ENCODE measurements at places on chromosomes 1 and 21.

GRCh38 chr1:211742272-211742671, 66.9 kb upstream of the NEK2 start:
- no peak for DNase-seq

GRCh38 chr1:204042516-204042915, 30.4 kb upstream of the SOX13 start:
- no peak for DNase-seq

DNA sequence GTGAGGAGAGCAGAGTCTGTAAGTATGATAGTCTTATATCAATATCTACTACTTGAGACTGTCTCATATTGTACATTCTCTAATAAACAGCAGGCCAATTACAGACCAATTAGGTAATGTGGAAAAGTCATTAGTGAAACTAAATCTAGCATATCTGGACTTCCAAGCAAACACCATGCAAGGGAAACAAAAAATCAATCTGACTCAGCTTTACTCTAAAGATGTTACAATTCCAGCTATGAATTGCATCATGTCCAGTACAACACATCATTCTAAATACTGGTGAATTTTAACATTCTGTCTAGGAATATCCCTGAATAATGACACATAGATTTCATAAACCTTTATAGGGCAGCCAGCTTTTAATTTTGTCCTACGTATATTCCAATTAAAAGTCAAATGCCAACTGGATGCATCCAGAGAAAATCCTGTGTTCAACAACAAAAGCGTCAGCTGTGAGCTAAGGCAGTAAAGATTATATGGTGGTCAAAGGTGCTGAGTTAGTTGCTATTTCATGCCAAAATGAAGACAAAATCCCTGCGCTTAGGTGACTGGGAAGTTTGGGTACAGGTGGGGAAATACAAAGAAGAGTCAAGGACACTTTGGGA, 159.3 kb downstream of the TTLL7 start:
- DNase-seq = no peak

GRCh38 chr1:25641931-25642573, 25.5 kb downstream of the MAN1C1 start:
- no peak for DNase-seq

DNA sequence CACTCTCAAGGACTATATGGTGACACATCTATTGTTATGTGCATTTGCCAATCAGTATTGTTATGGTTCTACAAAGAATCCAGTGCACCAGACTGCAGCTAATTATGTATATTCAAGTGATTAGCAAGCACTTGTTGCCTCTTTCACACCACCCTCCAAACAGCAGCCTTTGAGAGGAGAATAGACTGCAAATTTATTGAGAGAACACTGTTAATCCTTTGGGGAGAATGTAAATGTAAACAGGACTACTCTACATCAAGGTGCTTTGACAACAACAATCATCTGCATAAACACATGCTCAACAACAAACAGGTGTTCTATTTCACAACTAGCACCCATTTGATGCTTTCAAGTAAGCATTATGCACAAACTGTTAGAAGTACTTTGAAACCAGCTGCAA, 117.4 kb downstream of the AKT3 start:
- DNase-seq = no peak

- DNase-seq = no peak
Measured at GRCh38 chr1:5725855-5726585, 266.2 kb downstream of the NPHP4 start.

DNA sequence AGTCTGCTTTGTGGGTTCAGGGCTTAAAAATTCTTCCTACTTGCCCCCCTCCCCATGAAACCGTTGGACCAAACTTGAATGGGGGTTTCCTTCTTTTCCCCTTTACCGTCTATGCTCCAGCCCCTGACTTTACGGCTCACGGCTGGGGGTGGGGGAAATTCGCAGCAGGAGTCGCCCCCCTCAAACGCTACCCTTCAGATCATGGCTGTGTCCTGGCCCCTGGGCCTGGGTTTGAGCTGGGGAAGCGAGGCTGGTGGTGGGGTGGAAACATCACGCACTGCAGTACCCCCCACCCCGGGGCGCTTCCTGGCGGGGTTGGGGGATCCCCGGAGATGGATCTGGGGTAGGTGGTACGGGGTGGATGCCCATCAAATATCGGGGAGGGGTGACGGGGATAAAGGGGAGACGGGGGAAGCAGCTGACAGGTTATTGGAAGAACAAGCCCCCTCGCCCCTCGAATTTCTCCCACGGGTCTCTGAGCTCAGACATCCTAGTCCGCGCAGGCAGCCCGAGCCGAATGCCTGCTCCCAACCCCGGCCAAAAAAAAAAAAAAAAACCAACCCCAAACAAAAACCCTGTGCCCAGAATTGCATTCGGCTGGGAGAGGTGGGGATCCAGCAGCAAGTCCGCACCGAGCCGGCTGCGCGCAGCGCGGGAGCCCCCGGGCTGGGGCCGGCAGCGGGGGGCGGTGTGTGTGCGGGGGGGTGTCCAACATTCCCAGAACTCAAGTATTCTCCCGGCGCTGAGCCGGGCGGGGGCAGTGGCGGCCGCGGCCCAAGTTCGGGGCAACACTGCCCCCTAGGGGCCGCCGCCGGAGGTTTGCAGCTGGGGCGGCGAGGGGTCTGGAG, 59.0 kb upstream of the ACOT11 start:
- DNase-seq = peak; percentile 65

- DNase-seq = no peak
Measured at GRCh38 chr1:244447024-244447423, 4.7 kb downstream of the ADSS2 start.

GRCh38 chr1:24955161-24955560, 25.1 kb upstream of the RUNX3 start:
- peak; percentile 60 for DNase-seq

DNA sequence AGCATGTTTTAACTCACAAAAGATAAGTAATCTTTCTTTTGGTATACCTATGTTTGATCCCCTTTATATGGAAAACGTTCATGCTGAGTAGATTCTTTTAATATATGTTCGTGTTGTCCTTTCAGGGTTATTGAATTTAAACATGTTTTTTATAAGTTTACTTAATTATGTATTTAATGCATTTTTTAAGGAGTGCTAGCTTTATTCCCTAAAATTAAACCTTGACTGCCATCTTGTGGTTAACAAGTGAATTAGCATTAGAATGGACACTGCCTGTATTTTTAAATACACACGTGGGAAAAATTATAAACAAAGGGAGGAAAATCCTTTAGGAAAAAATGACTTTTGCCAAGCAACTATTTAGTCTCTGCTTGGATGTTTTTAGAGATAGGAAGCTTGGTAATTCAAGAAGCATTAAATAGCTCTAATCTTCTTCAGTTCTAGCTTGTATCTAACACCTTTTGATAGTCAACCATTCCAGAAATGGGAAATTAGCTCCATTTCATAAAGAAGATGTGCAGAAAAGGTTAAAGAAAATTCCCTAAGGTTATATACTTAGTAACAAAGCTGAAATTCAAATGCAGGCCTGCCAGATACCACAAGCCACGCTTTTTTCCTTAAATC, 43.0 kb downstream of the UBE2U start:
- DNase-seq = no peak

GRCh38 chr1:172778456-172779455, 119.9 kb downstream of the FASLG start:
- no peak for DNase-seq

DNA sequence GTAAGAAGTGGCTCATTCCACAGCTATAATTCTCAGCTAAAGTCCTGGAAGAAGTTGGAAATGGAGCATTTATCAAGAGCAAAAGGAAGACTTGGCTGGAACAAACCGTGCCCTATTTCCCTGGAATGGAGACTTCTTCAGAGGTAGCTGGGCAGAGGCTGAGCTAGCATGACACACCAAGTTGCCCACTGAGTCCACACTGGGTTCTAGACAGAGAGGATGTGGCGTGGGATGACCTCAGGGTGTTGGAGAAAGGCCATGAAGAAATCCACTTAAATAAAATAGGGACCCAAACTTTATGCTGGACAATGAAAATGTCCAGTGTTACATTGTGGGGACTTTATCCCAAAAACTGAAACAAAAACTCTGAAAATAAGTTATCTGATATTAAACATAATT, 116.2 kb downstream of the KCNJ6 start:
- DNase-seq = no peak

DNA sequence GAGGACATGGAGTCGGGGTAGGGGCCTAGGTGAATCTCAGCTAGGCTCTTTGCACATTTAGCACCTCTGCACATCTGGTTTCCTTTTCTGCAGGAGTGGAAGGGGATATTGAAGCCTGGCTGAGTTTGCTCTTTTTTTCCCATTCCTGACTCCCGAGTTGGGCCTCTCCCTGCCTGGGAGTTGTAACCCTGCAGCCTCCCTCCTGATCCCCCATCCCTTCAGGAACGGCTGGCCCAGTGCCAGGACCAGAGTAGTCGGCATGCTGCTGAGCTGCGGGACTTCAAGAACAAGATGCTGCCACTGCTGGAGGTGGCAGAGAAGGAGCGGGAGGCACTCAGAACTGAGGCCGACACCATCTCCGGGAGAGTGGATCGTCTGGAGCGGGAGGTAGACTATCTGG, 836 bp downstream of the OLFML3 start:
- no peak for DNase-seq

DNA sequence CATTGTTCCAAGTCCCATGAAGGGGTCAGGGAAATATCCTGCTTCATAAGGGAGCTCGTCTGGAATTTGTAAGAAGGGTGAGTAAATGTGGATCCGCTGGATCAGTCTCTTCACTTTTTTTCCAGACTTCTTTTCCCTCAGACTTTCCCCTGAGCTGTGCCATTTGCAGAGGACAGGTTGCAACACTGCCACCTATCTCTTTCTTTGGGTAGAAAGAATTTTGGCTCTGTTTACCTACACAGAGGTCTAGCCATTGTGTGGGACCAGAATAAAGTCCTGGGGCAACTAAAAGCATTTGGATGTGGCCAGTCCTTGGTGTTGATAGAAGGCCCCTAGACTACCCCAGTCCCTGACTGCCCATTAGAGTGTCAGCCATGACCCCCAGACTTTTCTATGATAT, 1146.7 kb upstream of the PRMT6 start:
- no peak for DNase-seq

GRCh38 chr1:28064064-28064463, 24.3 kb downstream of the EYA3 start:
- DNase-seq = no peak

DNA sequence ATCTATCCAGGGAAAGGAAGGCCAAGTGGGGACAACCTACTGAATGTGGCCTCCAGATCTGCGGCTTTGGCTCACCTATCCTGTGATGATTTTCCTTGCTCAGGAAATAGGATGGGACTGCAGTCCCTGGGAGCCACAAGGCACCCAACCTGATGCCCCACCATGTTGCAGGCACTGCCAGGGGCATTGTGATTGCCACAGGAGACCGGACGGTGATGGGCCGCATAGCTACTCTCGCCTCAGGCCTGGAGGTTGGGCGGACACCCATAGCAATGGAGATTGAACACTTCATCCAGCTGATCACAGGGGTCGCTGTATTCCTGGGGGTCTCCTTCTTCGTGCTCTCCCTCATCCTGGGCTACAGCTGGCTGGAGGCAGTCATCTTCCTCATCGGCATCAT, 11.8 kb downstream of the ATP1A2 start:
- no peak for DNase-seq

GRCh38 chr1:168360151-168361021, 79.7 kb downstream of the TBX19 start:
- DNase-seq = no peak

- no peak for DNase-seq
Measured at GRCh38 chr1:236982380-236982779, 21.9 kb downstream of the MT1HL1 start.

DNA sequence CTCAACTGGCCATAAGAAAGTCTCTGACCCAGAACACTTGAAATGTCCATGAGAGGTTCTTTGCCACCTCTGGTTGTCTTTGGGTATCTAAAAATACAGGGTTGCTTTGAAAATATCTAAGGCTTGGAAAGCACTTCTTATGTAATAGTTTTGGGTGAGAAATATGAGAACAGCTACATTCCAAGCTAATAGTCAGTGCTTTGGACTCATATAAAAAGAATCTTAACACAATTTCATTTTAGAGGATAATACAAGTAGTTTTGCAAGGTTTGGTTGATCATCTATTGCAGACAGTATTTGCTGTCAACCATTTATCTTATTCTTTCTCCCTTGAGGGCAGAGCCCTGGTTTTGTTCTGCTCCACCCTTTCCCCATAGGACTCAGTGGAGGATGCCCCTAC, 207.5 kb downstream of the KCNK2 start:
- DNase-seq = no peak

GRCh38 chr1:207007352-207008033, 25.1 kb downstream of the C1orf116 start:
- DNase-seq = no peak

DNA sequence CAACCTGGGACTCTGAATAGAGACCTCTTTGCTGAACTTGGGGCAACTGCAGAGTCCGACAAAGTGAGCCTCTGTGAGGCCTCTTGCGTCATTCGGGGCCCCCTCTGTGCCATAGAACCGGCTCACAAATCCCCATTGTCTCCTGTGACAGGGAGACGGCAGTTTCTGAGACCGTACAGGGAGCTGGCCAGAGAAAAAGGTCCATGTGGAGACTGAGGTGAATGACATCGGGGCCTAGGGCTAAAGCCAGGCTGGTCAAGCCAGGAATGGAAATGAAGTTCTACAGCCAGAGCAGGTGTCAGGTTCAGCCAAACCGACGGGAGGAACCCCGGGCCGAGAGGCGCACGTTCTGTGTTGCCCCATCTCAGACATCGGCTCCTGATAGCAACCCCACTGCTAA, 37.1 kb upstream of the TRIM67 start:
- DNase-seq = no peak

GRCh38 chr1:9127395-9128165, 1.3 kb downstream of the GPR157 start:
- DNase-seq = no peak

GRCh38 chr1:15068997-15069396, 84.5 kb upstream of the TMEM51 start:
- no peak for DNase-seq

DNA sequence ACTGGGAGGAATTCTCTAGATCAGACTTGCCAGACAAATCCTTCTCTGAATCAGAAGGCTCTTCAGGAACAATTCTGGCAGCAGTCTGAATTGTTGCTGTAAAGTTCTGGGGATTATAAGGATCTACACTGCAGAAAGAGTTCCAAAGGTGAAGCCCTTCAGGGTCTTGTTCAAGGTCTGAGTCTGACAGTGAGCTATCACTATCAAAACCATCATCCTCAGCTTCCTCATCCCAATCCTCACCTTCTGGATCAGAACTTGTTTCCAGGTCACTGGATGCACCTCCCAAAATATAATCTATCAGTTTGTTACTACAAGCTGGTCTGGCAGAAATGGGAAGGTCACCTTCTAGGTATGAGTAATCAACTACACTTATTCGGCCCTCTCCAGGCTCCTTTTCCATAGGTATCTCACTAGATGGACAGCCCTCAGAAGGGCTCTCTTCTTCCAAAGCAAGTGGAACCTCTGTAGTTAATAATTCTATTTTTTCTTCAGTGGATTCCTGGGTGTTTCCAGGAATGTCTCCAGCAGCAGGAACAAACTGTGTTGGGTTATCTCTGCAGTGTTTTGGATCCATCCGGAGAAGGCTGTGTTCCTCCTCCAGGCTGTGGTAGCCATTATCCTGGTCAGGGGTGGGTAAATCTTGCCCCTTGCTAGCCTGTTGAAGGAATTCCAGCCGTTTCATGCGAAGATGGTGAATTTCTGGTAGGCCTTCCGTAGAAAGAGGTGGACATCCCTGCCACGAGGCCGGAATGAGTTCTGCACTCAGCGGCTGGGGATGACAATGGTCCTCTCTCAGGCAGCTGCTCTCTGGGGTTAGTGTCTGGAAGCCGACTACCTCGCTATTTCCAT, 1.6 kb downstream of the PPP1R15B start:
- no peak for DNase-seq

GRCh38 chr1:88401313-88401712, 282.8 kb upstream of the PKN2 start:
- DNase-seq = no peak

All from activated T-helper 9 cell treated with anti-CD3 and anti-CD28 coated beads, Interleukin-2, amount 50 U/mL, for 16 hours (primary cell).